MG63 (cell line): ENCODE measurements at places on chromosomes 11 and 22. TPM values are rescaled to one million over a fixed set of nuclear protein-coding genes. Genes with fewer than 3 reads are reported as not detected.
A peak's percentile ranks its signal among the peaks of the same experiment; 100 is the strongest.

- peak; percentile 72 for DNase-seq
These were observed at the start of gene MTFP1 for GRCh38 chr22:30425616-30426387. TSS of gene MTFP1 (plus strand) at chr22:30425768. CDS start at chr22:30425880, 112 bp downstream.

- no peak for DNase-seq
These were observed 60.6 kb downstream of the SEZ6L start for GRCh38 chr22:26229910-26230309.

DNA sequence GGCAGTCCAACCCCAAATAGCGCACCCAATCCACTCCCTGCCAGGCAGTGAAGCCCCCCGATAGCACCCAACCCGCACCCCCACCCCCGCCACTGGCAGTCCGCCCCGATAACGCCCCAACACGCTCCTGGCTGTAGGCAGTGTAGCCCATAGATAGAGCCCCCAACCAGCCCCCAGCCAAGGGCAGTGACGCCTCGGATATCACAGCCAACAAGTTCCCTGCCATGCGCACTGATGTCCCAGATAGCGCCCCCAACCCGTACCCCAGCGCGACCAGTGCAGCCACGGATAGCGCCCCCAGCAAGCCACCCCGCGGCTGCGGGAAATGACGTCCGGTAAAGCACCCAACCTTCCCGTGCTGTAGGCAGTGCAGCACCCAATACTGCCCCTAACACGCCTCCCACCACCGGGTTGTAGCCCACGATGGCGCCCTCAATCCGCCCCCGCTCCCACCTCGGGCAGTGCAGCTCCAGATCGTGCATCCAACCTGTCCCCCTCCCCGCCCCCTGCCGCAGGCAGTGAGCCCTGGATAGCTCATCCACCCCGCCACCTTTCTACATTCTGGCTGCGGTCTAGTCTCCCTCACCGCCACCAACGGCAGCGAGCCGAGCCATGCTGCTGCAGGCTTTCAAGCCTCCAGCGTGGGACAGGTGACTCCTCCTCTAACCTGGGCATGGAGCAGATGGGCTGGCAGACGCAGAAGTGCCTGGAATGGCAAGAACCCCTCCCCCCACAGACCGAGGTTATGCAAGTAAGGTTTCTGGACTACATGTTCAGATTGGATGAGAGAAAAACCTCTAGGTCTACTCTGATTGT is 625 bp downstream of the RFPL2 start:
- DNase-seq: no peak

DNA sequence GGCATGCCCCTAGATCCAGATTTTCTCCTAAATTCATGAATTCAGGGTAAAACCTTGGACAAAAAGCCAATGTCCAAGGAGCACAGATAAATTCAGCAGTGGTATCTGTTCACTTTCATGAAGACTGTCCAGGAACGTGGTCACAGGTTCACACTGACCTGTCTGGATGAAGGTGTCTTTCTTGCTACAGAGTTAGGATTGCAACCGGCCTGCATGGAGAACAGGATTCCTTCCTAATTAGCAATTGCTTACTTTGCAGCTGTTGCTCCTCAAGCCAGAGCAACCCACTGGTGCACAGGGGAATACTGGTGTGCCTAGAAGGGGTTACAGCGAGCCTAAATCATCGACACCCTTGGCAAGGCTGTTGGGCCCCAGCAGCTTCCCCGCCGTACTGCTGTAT is 47.6 kb downstream of the LMO2 start:
- no peak for DNase-seq

DNA sequence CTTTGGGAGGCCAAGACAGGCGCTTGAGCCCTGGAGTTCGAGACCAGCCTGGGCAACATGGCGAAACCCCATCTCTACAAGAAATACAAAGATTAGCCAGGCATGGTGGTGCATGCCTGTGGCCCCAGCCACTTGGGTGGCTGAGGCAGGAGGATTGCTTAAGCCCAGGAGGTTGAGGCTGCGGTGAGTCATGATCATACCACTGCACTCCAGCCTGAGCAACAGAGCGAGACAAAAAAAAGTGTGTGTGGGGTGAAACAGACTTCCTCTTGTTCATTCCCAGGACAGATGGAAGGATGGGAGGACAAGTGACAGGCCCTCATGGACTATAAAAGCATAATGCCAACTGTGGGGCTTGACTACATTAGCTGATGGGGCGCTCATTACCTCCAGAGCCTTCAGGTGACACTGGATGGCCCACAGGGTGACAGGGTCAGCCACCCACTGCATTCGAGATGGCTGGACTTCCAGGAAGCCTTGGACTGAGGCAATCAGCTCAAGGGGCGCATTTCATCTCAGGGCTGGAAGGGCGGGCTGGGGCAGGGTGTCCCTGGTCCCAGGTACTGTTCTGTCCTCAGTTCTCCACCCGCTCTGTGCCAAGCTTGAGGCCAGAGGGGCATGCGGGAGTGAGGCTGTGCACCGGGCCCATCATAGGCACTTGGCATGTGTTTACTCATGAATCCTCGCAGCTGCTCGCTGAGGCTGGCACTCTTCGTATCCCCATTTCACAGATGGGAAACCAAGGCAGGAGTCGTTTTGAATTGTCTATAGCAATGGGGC is 12.5 kb downstream of the NPTXR start:
- peak; percentile 21 for DNase-seq

DNA sequence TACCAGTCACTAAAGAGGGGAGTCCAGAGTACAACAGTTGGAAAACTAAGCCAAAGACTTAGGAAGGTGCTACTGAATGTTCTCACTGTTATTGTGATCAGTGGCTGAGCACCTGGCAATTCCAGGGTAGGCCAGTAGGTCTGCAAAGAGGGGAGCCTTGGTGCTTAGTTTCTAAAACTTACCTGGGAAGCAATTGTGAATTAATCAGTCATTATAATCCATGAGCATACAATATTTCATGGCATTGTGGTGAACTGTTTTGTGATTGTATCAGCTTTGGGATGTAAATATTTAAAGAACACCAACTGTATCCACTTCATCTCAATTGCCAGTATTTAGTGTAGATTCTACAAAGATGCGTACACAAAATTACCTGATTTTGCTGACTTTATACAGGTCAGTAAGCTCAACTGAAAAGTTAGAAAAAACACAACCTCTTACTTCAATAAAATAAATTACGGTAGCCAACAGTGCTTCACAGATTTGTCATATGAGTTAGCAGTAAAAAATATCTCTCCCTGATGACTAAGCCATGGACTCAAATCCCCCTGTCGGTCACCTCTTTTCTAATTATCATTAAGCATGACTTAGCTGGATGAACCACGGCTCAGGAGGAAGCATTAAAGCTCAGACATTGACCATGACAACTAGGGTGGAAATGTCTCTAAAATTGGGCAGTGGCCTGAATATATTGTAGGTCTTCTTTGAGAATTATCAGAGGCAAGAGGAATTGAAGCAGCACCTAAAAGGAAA is 30.8 kb upstream of the SORL1 start:
- no peak for DNase-seq

DNA sequence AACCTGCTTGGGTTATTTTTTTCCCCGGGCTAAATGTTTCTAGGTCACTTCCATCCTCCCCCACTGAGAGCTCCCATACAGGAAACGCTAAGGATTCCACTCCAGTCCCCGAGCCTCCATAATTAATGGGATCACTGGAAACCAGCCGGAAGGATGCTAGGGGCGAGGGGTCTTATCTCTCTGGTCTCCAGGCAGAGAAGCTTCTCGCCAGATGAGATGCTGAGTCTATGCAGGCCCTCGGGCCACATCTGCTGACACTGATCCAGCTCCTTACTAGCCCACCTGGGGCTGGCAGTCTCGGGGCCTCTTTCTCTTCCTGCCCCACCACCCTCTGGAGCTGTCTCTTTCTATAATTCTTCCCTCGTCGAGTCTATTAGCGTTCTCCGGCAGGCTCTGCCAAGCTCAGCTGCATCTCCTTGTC is 125.9 kb upstream of the SYT13 start:
- DNase-seq: no peak

DNA sequence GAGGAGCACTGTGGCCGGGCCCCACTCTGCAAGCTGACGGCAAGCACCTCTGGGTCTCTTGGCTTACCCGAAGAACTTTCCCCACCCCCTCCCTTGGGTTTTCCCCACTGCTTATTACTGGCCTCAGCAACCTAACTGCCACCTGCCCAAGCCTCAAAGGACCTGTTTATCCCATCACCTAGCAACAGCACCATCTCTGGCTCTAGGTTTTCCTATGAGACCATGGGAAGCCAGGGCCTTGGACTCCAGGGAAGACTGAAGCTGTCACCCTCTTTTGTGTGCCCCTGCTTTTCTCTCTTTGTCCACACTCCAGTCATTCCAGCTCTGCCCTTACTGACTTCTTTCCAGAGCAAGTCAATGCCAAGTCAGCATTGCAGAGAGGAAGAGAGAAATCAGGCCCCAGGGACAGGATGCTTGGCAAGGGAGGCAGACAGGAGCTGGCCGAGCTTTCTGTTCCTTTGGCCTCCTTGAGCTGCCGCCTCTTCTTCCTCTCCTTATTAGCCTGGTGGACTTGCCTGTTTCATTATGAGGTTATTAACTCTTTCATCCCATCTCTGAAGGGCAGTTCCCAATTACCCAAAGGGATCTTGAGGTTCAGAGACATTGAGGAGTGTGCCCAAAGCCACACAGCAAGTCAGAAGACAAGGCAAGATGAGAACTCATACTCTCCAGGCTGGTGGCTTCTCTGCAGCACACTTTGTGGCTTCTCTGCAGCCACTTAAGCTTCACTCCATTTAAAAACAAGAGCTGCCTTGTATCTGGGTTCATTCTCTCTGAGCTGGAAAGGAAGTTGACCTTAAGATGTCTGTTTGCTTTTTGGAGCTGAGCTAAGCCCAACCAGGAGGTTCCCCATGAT is at the start of gene SMIM35:
SMIM35 (minus strand) TSS at position 51 of the 856 bp plus-strand sequence. CDS start 206 bp downstream, outside the sequence.
- DNase-seq: no peak

DNA sequence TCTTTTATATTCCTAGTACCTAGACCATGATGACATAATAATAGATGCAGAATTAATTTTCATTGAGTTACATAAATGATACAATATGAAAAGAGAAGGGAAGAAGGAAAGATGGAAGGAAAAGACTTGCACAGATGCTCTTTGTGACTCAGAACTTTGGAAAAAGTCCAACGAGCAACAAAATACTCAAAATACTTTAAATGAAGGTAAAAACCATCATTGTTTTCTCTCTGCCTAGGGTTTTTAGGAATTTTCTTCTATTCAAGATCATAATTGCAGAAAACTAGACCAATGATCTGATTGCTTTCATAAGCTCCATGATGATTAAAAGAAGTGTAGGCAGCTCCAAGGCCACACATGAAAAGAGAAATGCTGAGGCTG is 276.9 kb downstream of the KIRREL3 start:
- DNase-seq: no peak

- no peak for DNase-seq
These were observed 116.3 kb downstream of the CCDC81 start for GRCh38 chr11:86491027-86491426.

GRCh38 chr11:14894657-14895598 is 2.9 kb upstream of the CYP2R1 start:
- DNase-seq: no peak

- DNase-seq: peak; percentile 36
These were observed 557 bp downstream of the GTPBP1 start for GRCh38 chr22:38706101-38706900.

The CARD18 gene
- total RNA-seq: not detected in 2 replicates

The OPCML gene
- total RNA-seq: not detected in 2 replicates

The MUC15 gene
- total RNA-seq: not detected in 2 replicates
